Right cardiac atrium (tissue), 5 donors: ENCODE measurements at places on chromosomes 1 and 21. TPM values are rescaled to one million over a fixed set of nuclear protein-coding genes. Genes with fewer than 3 reads are reported as not detected.
A peak's percentile ranks its signal among the peaks of the same experiment; 100 is the strongest.

DNA sequence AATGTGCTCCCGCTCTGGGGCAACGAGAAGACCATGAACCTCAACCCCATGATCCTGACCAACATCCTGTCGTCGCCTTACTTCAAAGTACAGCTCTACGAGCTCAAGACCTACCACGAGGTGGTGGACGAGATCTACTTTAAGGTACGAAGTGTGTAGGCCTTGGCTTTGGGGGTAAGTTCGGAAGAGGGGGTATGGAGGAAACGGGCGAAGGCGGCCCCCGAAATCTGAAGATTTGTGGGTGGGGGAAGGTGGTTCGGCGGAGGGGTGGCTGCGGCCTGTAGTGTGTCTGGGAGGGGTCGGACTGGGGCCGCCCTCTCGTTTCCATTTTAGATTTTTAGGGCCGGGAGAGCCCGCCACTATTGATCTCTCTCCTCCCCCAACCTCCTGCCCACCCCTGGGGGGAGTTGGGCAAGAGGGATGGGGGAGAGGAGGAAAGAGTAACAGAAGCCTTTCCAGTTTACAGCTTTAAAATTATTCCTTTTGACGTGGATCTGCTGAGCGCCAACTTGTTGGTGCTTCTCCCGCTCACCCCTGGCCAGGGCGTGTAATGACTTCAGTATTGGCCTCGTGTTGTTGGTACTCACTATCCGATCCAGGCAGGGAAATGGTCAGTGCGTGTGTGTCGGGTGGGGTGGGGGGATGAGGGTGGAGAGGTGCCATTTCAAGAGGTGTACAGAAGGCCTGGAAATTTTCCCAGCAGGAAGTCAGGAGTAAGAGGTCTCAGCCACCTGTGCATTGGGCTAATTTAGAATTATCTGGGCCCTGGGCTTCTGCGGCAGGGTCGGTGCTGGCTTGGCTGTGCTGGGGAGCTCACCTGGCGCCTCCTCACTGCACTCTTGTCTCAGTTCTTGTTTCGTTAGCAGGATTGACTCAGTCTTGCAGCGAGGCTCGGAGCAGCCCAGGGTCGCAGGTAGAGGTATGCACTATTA lies 880 bp downstream of the PRPF38B start:
- DNase-seq: peak; percentile 35

- DNase-seq: no peak
These were observed 322.6 kb upstream of the AJAP1 start for GRCh38 chr1:4331767-4332163.

- DNase-seq: no peak
These were observed 39.9 kb upstream of the NFASC start for GRCh38 chr1:204830747-204831146.

Gene MAN1C1
- 15.7 TPM for total RNA-seq

DNA sequence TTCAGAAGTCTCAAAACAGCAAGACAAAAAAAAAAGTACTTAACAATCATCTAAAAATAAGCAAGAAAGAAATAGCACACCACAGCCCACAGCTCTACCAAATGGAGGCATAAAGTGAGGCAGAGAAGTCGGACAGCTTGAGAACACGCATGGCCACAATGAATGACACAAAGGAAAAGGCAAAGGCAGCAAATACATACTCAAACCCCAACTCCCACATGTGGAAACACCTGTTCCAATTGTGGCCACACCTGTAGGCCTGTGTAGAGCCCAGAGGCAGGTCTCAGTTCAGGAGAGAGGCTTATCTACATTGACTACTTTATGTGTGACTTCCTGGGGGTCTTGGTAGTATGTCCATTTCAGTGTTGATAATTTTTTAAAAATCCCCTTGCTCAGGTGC lies 543.5 kb downstream of the LMO4 start:
- no peak for DNase-seq

Gene KLHDC9
- total RNA-seq: 3.8 TPM

Gene MPL
- total RNA-seq: 0.79 TPM

- no peak for DNase-seq
These were observed 199.2 kb downstream of the S1PR1 start for GRCh38 chr1:101435831-101436511.

Gene OR10Z1
- not detected for total RNA-seq

- peak; percentile 15 for DNase-seq
These were observed 9.5 kb downstream of the COLGALT2 start for GRCh38 chr1:184027826-184028695.

DNA sequence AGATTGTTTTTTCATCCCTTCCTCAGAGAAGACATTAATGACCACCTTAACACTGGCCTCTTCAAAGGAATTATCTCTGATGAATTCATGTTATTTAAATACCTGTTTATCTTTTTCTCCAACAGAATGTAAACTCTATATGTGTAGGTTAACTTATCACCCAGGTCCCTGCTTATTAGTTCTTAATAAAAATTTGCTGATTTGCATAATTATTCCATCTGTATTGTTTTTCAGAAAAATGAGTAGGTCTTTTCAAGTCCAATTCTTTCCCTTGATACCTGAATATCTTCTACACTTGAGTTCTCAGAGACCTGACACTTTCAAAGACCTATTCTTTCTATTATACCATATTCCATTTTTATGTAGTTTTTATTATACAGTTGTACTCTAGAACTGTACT lies 886.7 kb upstream of the TMPRSS15 start:
- DNase-seq: no peak

DNA sequence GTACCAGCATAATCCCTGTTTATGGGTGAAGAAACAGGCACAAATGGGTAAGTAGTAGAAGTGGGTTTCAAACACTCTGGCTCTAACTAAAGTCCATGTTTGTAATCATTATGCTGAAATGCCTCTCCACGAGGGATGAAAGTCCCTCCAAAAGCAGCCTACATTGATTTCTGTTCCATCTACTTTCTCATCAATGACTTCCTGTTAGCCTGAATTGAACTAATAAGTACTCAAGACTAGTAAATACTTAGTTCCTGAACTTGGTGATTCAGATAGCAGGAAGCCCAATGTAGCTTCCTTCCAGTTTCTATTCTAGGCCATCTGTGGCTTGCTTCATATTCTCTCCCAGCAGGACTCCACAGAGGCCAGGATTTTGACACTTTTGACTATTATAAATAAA lies 11.3 kb upstream of the BACH1 start:
- no peak for DNase-seq

Gene CTNNBIP1
- 39.0 TPM for total RNA-seq

Gene CELF3
- total RNA-seq: not detected

DNA sequence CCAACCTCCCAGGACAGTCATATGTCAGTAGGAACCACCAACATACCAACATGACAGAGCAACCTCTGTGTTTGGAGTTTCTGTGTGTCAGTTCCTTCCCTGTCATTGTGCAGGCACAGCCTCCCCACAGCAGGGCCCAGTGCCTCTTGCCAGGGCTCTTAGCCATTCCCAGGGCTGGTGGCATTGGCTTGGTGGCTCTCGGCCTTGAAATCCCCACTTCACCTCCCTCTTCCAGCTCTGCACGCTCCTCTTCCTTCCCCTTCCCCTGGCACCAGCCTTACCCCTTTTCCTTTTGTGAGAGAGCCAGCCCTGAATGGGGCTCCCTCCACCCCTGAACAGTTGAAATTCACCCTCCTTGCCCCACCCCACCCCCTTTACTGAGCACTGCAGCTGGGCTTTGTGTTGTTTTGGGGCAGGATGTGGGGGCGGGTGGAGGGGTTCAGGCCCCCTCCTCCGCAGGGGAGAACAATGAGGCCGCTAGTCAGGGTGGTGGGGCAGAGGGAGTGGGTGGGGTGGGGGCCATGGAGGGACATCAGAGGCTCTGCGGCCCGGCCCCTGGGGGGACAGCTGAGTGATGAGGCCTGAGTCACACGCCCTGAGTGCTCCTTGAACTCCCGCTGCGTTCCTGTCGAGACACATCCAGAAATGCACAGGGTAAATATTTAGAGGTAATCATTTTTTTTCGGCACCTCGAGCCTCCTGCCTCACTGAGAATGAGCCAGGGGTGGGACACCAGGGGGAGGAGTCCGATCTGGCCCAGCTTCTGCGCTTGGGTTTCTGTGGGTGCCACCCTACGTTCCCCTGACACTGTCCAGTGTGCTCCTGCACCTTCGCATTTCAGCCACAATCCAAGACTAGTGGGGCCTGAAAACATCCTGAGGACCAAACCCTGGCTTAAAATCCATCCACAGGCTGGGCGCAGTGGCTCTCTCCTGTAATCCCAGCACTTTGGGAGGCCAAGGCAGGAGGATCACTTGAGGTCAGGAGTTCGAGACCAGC lies 28.6 kb downstream of the LGR6 start:
- DNase-seq: no peak

Gene DENND2C
- total RNA-seq: 2.2 TPM

DNA sequence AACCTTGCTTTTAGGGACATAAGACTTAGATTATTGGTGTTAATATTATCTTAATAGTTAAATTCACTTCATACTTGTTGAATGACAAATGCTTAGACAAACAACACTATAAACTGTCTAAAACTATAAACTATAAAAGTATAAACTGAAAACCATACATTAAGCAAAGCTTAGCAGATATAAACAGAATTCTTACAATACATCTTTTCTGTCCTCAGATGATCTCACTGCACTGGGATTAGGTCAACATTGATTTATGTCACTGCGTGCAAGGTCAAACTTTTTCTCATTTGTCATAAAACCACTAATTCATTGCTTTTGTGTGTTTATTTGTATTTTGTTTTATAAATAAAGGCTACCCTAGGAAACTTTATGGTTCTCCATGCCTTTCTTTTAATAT lies 1491.8 kb downstream of the NCAM2 start:
- no peak for DNase-seq

Gene FAM72A
- total RNA-seq: 1.4 TPM

Gene CFHR5
- total RNA-seq: not detected
